ENCODE measurements at places on chromosomes 12 and 14. TPM values are rescaled to one million over a fixed set of nuclear protein-coding genes. Genes with fewer than 3 reads are reported as not detected.

DNA sequence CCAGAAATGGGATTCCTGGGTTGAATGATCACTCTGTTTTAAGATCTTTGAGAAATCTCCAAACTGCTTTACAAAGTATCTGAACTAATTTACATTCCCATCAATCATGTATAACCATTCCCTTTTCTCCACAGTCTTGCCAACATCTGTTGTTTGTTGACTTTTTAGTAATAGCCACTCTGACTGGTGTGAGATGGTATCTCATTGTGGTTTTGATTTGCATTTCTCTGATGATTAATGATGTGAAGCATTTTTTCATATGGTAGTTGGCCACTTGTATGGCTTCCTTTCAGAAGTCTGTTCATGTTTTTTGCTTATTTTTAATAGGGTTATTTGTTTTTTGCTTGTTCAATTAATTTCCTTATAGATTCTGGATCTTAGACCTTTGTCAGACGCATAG, 211.8 kb upstream of the AVPR1A start:
- no peak for DNase-seq

DNA sequence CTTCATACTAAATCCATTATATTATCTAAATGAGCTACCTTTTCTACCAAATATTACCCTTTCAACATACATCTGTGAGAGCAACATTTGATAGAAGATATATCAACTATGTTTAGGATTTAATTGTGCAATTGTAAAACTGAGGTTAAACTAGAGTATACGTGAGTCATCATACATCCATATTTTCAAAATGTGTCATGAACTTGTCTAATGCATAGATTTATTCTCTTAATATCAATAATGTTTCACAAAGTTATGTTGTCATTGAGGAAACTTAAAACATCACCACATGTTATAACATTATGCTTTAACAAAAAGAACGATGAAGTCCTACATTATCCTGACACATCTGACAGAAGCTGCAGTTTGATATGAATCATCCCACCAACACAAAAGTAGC, 645.5 kb upstream of the NOVA1 start:
- no peak for DNase-seq

DNA sequence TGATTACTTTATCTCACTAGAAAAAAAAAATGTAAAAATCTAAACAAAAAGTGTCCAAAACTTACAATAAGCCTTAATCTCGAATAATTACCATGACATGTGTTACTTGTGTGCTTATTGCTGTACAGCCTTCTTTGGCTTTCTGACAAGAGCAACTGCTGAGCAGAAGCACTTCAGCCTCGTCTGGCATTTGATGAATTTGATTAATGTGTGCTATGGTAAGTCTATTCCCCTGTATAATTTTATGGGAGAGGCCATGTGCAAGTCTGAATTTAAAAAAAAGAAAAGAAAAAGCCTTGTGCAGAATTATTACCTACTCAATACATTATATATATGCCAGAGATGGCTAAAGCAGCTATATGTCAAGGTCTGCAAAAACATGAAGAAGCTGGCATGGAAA, 113.9 kb downstream of the AEBP2 start:
- no peak for DNase-seq

DNA sequence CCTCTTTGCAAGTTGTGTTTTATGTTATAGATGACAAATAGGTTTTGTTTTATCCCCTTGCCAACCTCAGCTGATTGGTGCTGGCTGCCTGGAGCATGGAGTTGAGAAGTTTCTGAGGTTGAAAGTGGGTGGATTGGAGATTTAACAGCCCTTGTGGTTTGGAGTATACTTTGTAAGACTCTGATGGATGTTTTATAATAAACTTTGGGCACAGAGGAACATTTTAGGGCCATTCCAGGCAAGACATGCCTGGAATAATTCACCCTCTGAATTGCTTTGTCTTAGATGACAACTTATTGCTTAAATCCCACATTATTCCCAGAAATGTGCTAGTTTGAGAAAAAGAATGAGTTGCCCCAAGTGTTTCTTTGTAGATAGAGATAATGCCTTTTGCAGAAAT, 158.9 kb downstream of the SLC5A8 start:
- DNase-seq: no peak

GRCh38 chr12:121144416-121144914, 11.8 kb downstream of the P2RX7 start:
- no peak for DNase-seq

- no peak for DNase-seq
These were observed 4.9 kb downstream of the ATP5MC2 start for GRCh38 chr12:53670971-53671370.

DNA sequence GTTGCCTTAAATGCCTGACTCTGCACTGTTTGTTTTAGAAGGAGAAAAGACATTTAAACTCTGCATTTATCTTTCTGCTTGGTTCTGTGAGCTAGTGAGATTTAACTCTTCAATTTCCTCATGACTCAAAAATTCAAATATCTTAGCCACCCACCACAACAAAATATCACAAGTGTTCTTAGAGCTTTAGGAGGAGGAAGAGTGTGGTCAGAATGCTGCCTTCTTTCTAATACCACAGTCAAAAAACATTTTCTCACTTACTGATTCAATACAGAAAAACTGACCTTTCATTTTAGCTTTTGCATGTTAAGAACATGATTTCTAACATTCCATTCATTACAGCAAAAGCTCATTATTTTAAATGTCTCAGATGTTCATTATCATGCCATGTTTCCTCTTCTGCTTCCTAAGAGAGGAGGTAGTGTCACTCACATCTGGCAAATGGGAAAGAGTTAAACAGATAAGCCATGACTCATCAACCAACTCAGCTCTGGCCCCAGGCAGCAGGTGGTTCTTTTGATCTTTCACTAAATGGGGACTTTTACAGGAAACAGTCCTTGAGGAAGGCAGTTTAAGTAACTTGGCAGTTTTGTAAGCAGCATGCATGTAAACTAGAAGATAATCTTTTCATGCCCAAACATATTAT, 56.4 kb upstream of the RNU6-8 start:
- DNase-seq: no peak

- no peak for DNase-seq
These were observed 909.9 kb downstream of the NRXN3 start for GRCh38 chr14:79080040-79080439.

DNA sequence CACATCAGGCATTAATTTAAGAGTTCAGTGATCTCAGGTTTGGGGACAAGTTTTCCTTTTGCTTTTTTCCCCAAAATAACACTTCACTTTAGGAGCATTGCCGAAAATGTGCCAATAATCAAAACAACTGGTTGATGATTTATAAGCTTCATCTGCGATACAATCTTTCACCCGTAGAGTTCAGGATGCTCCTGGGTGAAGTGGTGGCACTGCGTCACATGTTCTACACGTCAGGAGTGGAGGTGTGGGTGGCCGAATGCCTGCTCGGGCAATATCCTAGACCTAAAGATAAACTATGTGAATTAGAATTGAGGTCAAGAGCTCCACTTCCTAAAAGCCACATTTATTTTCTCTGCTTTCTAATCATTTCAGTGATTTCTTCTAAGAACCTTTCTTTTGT, 70.9 kb upstream of the DICER1 start:
- DNase-seq: no peak

DNA sequence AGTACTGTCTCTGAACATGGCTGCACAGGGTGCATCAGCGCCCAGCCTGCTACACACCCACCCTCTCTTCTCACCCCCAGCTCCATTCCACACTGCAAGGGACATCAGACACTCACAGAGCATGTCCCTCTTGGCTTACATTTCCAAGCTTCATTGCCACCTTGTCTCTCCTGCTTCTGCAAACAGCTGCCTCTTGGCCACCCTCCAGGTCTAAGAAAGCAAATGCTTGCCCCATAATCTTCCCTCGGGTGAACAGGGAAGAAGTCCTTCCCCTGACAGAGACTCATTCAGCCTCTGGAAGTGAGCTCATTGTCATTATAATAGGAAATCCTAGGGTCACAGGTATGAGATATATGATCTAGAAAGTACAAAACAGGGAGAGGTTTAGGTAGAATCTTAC, 505.2 kb downstream of the RMST start:
- DNase-seq: no peak

GRCh38 chr14:104919993-104920315, 4.7 kb upstream of the PLD4 start:
- DNase-seq: no peak

PTCSC3 gene
- not detected for total RNA-seq

TCL1A gene
- total RNA-seq: not detected

CD163 gene
- 20.6 TPM for total RNA-seq

INSM2 gene
- not detected for total RNA-seq

ESRRB gene
- total RNA-seq: 8.7 TPM

ST8SIA1 gene
- total RNA-seq: 1.5 TPM

Data from cardiac septum (tissue), 1 donor.